ENCODE measurements at places on chromosomes 5 and 9. TPM values are rescaled to one million over a fixed set of nuclear protein-coding genes. Genes with fewer than 3 reads are reported as not detected.
A peak's percentile ranks its signal among the peaks of the same experiment; 100 is the strongest.

GRCh38 chr5:126044111-126044668 is 379.0 kb upstream of the GRAMD2B start:
- H3K4me3 ChIP-seq = no peak overlapping the region
- H3K27me3 ChIP-seq = no peaks in the 10 kb centered on the region
- DNase-seq = peak; percentile 50
- no peak overlapping the region for H3K27ac ChIP-seq

GRCh38 chr5:126926187-126926586 is 104.2 kb downstream of the MARCHF3 start:
- DNase-seq = no peak
- no peaks in the 10 kb centered on the region for H3K4me1 ChIP-seq
- H3K27ac ChIP-seq = no peak overlapping the region
- no peak overlapping the region for H3K4me3 ChIP-seq
- H3K36me3 ChIP-seq = no peaks in the 10 kb centered on the region
- H3K27me3 ChIP-seq = no peaks in the 10 kb centered on the region

DNA sequence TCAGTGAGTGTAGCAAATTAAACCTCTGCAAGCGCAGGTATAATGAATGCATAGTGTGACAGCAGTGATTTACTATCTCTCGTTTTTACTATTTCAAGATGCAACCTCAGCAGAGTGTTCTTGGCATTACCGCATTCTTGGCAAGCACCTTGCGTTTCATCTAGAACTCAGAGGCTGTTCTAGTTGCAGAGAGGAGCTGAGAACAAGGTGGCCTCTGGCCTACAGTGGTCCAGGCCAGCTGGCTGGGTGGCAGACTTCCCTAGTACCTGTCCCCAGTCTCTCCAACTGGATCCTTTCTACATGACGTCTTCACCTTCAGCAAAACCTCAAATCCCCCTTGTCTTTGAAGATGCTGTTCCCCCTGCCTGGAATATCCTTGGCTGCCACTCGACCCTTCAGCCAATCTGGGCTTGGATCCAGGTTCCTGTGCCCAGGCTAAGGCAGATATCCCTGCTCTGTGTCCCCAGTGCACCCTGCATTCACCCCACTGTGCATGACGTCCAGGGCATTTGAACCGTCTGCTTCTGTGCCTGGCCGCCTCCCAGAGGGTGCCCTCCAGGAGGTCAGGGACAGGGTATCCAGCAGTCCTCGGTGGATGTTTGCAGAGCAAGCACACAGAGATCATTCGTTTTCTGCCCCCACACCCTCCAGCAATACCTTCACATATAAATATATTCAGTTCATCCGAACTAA is 120.4 kb upstream of the CPEB4 start:
- no peak overlapping the region for H3K27ac ChIP-seq
- DNase-seq = peak; percentile 21
- no peaks in the 10 kb centered on the region for H3K27me3 ChIP-seq
- no peaks in the 10 kb centered on the region for H3K36me3 ChIP-seq
- H3K4me3 ChIP-seq = no peak overlapping the region

GRCh38 chr9:9045072-9045471 is 1245.5 kb upstream of the DMAC1 start:
- no peak for DNase-seq
- H3K36me3 ChIP-seq = no peaks in the 10 kb centered on the region
- H3K4me1 ChIP-seq = no peaks in the 10 kb centered on the region
- H3K27me3 ChIP-seq = no peaks in the 10 kb centered on the region
- H3K27ac ChIP-seq = no peak overlapping the region

- no peak overlapping the region for H3K27ac ChIP-seq
- H3K36me3 ChIP-seq = no peaks in the 10 kb centered on the region
- no peaks in the 10 kb centered on the region for H3K4me1 ChIP-seq
- DNase-seq = no peak
Observed at GRCh38 chr5:102888483-102888882, 133.4 kb downstream of the PAM start.

- H3K27ac ChIP-seq = no peak overlapping the region
- H3K36me3 ChIP-seq = no peaks in the 10 kb centered on the region
- DNase-seq = no peak
- no peak overlapping the region for H3K4me3 ChIP-seq
- no peaks in the 10 kb centered on the region for H3K4me1 ChIP-seq
- H3K27me3 ChIP-seq = no peaks in the 10 kb centered on the region
Observed at GRCh38 chr5:11504065-11504885, 400.0 kb downstream of the CTNND2 start.

DNA sequence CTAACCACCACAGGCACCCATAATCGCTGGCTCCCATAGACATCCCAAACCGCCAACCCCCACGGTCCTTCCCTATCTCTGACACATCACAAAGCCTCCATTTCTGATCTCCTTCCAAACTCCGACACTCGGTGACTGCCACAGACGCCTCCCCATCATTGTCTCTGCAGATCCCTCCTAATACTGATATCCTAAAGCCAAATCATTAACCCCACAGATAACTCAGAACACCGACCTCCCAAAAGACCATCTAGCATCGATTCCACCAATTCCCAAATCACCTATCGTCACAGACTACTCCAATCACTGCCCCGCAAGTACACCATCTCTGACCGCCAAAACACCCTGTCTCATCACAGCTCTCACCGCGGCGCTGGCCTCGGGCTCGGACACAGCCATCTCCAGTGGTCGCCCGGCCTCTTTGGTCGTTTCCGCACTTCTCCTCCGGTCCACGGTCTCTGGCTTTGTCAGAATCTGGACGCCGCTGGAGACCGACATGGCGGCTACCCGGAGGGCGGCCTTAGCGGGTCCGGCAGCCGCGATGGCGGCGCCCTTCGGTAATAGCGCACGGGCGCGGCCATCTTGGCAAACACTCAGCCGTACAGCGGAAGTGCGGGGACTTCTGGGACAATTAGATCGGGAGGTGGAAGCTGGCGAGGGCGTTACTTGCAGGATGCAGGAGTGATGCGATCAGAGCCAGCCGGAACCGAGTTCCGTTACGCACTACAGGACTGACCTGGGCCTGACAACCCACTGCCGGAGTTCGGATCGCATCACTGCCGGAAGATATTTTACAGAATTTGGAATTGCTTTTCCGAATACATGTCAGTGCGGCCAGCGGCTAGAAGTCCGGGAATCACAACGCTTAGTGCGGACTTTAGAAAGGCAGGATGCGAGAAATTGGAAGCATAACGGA is at the start of gene ZFP37:
TSS of gene ZFP37 (minus strand) at position 534 of the 916 bp plus-strand sequence. CDS start at position 498, 36 bp downstream.
- DNase-seq = peak; percentile 91
- no peaks in the 10 kb centered on the region for H3K36me3 ChIP-seq
- H3K4me1 ChIP-seq = no peaks in the 10 kb centered on the region
- peak within 1 kb of the TSS; percentile 68 for H3K4me3 ChIP-seq
- H3K27ac ChIP-seq = peak within 1 kb of the TSS; percentile 30

GRCh38 chr5:34740389-34740806 is 84.3 kb downstream of the RAI14 start:
- no peak overlapping the region for H3K4me3 ChIP-seq
- no peaks in the 10 kb centered on the region for H3K27me3 ChIP-seq
- no peaks in the 10 kb centered on the region for H3K4me1 ChIP-seq
- H3K27ac ChIP-seq = no peak overlapping the region
- H3K36me3 ChIP-seq = no peaks in the 10 kb centered on the region
- no peak for DNase-seq

The PTGR1 gene
- total RNA-seq = 20.8 TPM

The SLC22A4 gene
- total RNA-seq = 0.14 TPM

The RNF183 gene
- not detected for total RNA-seq
